COR-L47 (cell line): ENCODE measurements at places on chromosomes 12 and 14.

- no peak for DNase-seq
Measured at GRCh38 chr14:36383767-36384431, 63.5 kb upstream of the MBIP start.

GRCh38 chr14:52307905-52308304 is 6.2 kb upstream of the PTGER2 start:
- DNase-seq: no peak

- DNase-seq: no peak
Measured at GRCh38 chr14:67679006-67679405, 4.6 kb upstream of the VTI1B start.

- DNase-seq: no peak
Measured at GRCh38 chr12:6284273-6284672, 26.2 kb upstream of the PLEKHG6 start.

DNA sequence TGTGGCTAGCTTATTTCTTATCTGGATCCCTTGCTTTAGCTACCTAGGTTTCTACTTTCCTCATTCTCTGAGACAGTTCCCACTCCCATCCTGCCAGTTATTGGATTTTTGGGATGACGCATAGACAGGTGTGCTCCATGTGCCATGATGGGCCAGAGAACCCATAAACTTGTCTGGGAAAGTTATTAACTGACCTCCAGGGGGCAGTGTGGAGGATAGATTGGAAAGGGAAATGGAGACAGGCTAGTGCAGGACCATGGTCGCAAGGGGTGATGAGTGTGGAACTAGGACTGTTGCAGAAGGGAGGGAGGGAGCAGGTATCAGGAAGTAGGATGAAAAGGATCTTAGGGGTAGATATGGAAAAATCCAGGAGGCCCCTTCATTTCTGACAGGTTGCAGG is 80.3 kb downstream of the ESRRB start:
- peak; percentile 10 for DNase-seq

DNA sequence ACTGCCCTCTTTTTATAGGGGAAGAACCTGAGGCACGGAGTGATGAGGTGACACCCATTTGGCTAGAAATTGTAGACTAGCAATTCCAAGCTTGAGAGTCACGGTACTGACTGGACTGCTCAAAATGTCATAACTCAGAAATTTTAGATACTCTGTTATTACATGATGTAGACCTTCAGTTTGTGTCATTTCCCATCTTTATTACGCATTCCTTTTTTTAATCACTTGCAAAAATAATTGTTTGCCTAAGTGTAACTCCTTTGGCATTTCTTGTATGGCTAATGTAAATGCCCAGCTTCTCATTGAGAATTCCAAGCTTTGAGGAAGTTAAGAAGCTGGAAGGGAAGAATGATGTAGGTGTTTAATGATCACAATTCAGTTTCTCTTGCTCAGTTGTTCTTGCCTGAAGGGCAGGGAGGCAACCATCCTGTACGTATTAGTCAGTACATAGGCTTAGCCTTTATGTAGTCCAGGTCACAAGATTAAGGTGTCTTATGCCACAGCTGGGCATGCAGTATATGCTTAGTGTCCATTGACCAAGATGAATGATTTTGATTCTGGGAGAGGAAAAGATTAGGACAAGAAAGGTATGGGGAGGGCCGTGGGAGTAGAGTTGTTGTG is 68.2 kb upstream of the EVL start:
- DNase-seq: no peak

DNA sequence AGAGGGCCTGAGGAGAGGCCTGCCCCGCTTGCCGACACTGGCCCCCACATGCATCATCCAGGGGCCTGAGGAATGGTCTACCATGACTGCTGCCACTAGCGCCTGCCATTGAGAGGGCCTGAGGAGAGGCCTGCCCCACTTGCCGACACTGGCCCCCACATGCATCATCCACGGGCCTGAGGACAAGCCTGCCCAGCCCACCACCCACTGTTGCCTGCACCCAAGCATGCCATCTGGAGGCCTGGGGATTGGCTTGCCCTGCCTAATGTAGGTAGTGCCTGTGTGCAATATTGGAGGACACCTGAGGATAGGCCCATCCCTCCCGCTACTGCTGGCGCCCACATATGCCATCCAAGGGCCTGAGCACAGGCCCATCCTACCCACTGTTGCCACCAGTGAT is 24.4 kb downstream of the CYP46A1 start:
- no peak for DNase-seq

GRCh38 chr14:23675906-23676305 is 39.7 kb downstream of the DHRS2 start:
- no peak for DNase-seq

- DNase-seq: no peak
Measured at GRCh38 chr12:58523360-58523759, 396.9 kb downstream of the LRIG3 start.

DNA sequence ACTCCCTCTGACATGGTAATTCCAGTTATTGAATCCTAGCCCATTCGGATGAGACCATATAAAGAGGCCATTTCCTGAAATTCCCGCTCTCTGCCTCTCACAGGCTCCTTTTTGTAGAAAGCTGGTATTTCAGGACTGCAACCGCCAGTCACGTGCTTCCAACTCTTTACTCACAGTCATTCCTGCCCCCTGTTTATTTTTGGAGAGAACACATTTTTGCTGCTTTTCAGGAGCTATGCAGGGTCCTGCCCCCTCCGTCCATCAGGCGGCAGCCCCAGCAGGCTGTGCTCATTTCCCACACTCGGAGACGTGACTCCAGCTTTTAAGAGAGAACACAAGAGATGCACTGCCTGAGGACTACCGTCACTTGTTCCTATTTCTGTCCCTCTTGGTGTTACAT is 26.8 kb downstream of the IFT43 start:
- DNase-seq: no peak

GRCh38 chr12:15546102-15546701 is 223.9 kb downstream of the PTPRO start:
- no peak for DNase-seq

GRCh38 chr12:12531194-12531593 is 31.5 kb downstream of the DUSP16 start:
- no peak for DNase-seq

DNA sequence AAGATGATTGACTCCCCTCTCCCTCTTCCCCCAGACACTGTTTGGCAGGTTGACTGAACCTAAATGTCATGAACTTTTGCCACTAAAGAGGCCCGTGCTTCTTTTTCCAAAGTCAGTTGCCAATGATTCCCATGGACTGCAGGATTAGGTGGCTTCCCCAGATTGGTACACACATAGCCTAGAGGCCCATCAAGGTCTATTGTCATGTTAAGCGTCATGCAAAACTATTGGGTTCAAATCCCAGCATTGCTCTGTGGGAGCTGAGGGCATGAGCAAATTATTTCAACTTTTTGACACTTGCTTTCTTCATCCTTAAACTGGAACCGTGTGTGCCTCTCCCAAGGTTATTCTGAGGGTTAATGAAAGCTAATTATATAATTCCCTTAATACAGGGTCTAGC is 430.2 kb upstream of the TBX3 start:
- DNase-seq: no peak
